ENCODE measurements at places on chromosomes 11 and 22.

DNA sequence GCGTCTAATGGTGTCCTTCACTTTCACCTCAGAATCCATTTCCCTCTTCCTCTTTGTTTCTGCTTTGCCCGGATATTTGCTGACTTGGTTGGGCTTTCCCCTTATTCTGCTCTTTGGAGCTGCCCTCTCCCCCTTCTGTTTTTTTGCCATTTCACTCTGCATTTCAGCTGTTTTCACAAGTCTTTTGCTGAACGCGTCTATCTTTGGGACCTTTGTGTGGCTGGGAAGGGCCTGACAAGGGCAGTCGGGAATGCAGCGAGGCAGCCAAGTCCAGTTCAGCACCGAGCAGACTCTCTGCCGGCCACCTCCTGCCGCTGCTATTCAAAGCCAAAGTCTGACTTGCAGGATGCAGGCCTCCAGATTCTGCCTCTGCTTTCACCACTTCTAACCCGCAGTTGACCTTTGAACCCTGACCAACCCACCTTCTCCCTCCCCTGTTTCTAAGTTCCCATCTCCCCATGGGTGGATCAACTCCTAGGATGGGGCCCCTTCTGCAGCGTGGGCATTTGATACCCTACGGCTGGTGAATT, 38.2 kb downstream of the FEZ1 start:
- no peak for DNase-seq

GRCh38 chr11:27089746-27090145, 49.1 kb downstream of the BBOX1 start:
- no peak for DNase-seq

GRCh38 chr22:39546889-39547586, 14.5 kb upstream of the RPS19BP1 start:
- no peak for DNase-seq

DNA sequence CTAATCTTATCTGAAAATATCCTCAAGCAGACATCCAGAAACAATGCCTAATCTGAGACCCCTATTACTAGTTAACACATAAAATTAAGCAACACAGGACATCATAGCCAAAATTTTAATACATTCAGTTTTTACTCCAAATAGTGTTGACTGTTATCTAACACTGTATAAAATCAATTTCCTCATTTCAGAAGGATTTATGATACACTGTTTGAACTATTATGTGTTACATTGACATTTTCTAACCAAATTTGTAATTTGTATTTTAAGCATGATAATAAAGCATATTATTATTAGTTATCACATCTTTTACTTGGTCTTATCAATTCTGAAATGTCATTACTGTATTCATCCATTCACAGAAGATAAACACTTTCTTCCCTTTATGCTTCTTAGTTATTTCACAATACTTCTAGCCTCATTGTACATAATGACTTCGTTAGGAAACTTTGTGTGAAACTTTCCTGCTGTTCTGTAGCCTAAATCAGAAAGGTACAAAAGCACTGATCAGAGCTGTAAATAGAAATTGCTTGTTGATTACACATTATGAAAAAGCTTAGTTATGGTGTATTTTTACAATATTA, 1248.9 kb downstream of the JRKL start:
- DNase-seq: no peak

DNA sequence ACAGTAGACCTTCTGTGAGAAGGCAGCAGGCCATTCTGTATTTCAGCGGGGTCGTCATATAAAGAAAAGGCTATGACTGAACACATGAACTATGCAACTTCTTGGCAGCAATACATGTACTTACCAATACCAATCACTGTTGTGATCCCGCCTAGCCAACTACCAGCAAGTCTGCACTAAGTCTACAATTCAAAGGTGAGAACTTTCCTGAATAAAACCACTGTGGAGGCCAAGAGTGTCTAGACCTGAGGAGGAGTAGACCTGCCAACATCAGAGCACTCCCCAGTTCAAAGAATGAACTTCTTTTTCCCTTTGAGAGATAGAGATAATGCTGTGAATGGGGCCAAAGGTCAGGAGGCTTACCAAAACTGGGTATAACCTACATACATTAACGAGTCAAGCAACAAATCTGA, 108.2 kb downstream of the SIK3 start:
- no peak for DNase-seq

GRCh38 chr11:16365581-16366228, 9.4 kb upstream of the SOX6 start:
- DNase-seq: no peak

DNA sequence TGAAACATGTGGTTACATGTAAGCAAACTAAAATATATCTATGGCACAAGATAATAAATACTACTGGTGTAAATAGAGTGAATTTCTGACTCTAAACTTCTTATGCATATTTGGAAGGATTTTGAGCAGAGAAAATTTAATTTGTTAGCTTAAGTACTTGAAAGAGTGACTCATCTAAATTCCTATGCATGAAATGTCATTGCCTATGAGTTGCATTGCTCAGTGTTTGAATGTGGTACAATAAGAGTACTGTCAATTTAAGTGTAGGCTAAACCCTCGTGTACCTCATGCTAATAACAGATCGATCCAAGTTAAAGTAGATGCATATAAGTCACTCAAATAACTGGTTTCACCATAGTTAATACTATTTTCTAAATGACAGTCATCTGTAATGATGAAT, 5.3 kb upstream of the CARD18 start:
- DNase-seq: no peak

GRCh38 chr22:30167734-30168133, 78.8 kb downstream of the LIF start:
- no peak for DNase-seq

DNA sequence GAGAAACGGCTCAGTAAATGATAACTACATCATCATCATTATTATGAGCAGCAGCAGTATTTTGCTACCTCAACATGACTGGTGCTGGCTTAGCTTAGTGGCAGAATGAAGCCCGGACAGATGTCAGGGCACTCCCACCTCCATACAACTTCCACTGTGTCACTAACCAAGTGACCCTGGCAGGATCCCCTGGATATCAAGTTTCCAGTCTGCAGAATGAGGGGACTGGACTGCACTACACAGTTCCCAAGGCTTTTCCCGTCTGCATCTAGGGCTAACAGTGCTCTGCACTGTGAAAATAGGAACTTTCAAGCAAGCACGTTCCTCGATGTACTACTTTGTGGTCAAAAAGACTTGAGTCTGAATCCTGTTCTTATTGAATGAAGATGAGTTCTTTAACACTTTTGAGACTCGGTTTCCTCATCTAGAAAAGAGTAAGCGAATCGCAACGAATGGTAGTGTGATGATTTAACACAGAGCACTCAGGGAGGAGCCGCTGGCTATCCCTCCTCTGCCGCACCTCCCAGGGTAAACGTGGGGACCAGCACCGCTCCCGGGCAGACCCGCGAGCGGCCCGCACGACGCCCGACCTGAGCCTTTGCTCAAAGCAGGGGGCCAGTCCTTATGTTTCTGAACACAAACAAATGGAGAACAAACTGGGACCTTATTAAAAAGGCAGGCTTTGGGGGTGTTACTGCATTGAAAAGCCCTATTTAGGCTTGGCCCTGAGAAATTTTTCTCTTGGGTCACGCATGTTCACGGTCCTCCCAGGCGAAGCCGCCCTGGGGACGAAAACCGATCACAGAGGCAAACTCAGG, 910 bp downstream of the CLTCL1 start:
- peak; percentile 43 for DNase-seq

Measured in NB4 (cell line).